Suprapubic skin (tissue), 4 donors: ENCODE measurements at places on chromosomes 2 and 18. TPM values are rescaled to one million over a fixed set of nuclear protein-coding genes. Genes with fewer than 3 reads are reported as not detected.

- H3K4me1 ChIP-seq = peaks cover 5% of the 10 kb centered on the region
- no peaks in the 10 kb centered on the region for H3K27me3 ChIP-seq
- H3K36me3 ChIP-seq = no peaks in the 10 kb centered on the region
- DNase-seq = no peak
- no peak overlapping the region for H3K4me3 ChIP-seq
Observed at GRCh38 chr2:233204286-233204936, 47.1 kb upstream of the ATG16L1 start.

- peaks cover 18% of the 10 kb centered on the region for H3K4me1 ChIP-seq
- no peak overlapping the region for H3K4me3 ChIP-seq
- H3K36me3 ChIP-seq = no peaks in the 10 kb centered on the region
- H3K27ac ChIP-seq = no peak overlapping the region
- DNase-seq = no peak
Observed at GRCh38 chr2:108553209-108553919, 19.1 kb downstream of the LIMS1 start.

DNA sequence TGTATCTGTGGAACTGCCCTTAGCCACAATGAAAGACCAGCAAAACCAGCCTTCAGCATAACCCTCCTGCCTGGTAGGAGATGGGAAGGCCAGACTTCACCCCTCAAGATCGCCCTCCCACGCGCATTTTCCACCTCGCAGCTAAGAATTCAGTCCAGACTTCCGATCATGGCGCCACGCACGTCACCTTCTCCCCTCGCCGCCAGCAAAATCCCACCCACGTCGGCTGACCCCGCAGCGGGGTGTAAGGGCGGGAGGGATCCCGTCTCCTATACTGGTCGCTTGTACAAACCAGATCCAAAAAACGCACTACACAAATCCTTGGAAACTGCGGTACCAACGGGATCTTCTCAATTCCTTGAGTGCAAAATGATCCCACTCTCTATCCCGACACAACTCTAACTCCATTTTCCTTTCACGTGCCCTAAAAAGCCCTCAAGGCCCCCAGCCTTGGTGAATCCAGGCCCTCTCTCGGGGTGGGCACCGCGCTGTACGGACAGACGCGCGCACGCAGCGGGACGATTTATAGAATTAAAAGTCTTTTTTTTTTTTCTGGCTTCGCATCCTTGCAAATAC is 1.0 kb upstream of the BMPR2 start:
- DNase-seq = peak; percentile 85
- peaks cover 30% of the 10 kb centered on the region for H3K4me1 ChIP-seq

Gene PKDCC
- total RNA-seq = 8.5 TPM

Gene GRHL1
- 127 TPM for total RNA-seq

DNA sequence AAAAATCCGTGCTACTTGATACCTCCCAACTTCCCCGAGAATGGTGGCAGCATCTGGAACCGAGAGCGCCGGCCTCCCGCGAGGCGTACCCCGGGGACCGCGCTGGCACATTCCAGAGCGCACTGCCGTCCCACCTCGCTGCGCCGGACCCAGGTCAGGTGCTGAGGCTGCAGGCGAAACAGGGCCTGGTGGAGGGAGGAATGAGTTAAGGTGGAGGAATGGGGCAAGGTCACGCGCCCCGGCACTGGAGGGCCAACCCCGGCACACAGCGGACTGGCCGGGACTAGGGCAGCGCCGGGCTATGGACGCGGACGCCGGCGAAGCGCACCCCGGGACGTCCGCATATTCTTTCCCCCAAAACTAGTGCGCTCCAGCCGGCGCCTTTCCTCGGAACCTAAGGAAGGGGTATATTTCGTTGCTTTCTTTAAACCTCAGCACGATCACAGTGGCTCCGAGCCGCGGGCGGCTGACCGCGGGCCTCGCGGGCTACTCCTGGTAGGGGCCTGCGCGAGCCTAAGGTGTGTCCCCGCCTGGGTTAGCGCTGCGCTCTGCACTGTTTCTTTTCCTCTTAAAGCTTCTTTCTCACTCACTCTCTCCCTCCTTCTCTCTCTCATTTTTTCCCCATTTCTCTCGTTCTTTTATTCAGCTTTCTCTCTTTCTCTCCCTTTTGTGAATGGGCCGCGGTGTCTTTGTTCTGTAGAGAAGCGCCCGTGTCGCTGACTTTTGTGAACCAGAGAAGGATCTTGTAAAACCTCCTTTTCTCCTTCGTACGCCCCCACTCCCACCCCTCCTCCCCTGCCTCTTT is 2.1 kb upstream of the OTX1 start:
- peaks cover 51% of the 10 kb centered on the region for H3K4me1 ChIP-seq
- peak overlapping the region; percentile 91 for H3K27ac ChIP-seq
- H3K36me3 ChIP-seq = peaks cover 6% of the 10 kb centered on the region
- peaks cover 69% of the 10 kb centered on the region for H3K27me3 ChIP-seq
- H3K4me3 ChIP-seq = peak overlapping the region; percentile 71

- H3K4me3 ChIP-seq = no peak overlapping the region
- DNase-seq = no peak
- no peak overlapping the region for H3K27ac ChIP-seq
- H3K4me1 ChIP-seq = peaks cover 8% of the 10 kb centered on the region
Observed at GRCh38 chr2:86783615-86784339, 6.9 kb downstream of the CD8A start.

DNA sequence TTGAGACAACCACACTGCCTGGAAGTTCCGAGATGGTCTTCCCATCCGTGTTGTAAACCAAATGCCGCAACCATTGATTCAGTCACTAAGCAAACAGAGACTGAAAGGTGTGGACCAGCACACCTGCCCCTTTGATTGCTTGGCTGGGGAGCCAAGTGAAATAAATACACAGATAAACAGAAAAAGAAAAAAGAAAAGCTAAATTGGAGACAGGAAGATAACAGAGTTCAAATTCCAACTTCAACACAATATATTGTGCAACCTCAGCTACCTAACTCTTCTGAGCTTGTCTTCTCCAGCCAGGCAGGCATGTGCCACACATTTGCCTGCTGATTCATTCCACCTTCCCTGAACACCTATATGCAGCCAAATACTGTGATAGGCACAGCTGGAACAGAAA is 110.9 kb downstream of the PID1 start:
- no peaks in the 10 kb centered on the region for H3K27me3 ChIP-seq
- H3K4me1 ChIP-seq = no peaks in the 10 kb centered on the region
- H3K27ac ChIP-seq = no peak overlapping the region

DNA sequence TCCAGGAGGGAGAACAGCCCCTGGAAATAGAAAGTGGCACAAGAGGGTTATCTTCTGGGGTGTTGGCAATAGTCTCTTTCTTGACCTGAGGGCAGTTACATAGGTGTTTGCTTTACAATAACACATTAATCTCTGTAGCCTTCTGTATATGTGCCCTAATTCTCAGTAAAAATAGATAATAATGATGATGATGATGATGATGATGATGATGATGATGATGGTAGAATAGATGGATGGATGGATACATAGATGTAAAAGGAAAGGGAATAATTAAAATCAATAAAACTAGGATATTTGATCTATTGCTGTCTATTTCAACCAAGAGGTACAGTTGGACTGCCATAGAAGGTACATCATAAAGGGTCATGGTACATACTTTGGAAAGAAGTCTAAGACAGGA is 177.7 kb upstream of the VWC2L start:
- H3K4me3 ChIP-seq = no peak overlapping the region
- no peaks in the 10 kb centered on the region for H3K27me3 ChIP-seq
- H3K27ac ChIP-seq = no peak overlapping the region
- no peaks in the 10 kb centered on the region for H3K4me1 ChIP-seq

Gene ATIC
- 49.8 TPM for total RNA-seq

Gene MBP
- 84.9 TPM for total RNA-seq

DNA sequence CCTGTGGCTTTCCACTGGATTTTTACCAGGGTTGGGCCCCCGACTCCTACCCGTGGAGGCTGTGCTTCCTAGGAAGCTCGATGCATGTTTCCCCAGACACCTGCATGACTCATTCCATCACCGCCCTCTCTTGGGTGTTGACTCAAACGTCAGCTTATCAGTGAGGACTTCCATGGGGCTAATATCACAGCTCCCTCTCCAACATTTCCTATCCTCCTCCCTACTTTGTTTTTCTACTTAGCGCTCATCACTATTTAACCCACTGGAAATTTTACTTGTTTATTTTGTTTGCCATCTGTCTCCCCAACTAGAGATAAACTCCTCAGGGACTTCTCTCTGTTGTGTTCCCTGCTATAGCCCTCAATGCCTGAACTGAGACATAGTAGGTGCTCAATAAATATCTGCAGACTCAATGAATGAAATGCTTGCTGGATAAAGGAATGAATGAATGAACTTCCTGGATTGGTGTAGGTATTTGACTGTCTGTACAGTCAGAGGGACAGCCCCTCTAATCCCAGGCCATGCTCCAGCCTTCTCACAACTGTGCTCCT is 89.7 kb upstream of the MSH2 start:
- H3K36me3 ChIP-seq = no peaks in the 10 kb centered on the region
- H3K4me1 ChIP-seq = peaks cover 40% of the 10 kb centered on the region
- H3K27ac ChIP-seq = peak overlapping the region; percentile 23

Gene ZNF513
- total RNA-seq = 16.7 TPM

DNA sequence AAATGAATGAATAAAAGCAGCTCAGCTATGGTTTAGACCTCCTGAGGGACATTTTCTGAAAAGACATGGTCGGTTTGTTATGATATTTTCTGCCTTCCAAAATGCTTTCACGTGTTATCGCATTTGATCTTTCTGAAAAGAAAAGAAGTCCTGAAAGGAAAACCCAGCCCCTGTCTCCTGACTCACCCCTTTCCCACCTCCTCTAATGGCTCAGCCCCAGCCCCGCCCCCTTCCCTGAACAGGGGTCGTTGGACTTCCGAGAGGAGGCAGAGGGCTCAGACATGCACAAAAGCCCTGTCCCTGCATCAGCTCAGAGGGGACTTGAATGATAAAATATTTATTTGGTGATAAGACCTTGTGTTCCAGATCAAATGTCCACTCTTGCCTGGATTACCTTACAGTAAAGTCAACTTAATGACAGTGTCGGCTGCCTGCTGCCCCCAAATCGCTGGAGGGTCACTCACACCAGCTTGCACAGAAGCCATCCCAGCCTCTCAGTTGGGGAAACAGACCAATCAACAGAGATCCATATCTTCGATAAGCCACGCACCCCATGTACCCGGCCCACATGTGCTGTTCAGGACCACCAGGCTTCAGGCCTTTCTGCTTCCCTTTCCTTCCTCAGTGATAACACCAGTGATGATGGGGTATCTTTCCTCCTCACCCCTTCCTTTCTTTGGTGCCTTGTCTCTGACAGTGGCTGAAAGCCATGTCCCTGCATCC is 69.6 kb downstream of the CLHC1 start:
- no peaks in the 10 kb centered on the region for H3K36me3 ChIP-seq
- DNase-seq = no peak
- peak overlapping the region; percentile 65 for H3K27ac ChIP-seq
- no peaks in the 10 kb centered on the region for H3K27me3 ChIP-seq
- peaks cover 73% of the 10 kb centered on the region for H3K4me1 ChIP-seq

DNA sequence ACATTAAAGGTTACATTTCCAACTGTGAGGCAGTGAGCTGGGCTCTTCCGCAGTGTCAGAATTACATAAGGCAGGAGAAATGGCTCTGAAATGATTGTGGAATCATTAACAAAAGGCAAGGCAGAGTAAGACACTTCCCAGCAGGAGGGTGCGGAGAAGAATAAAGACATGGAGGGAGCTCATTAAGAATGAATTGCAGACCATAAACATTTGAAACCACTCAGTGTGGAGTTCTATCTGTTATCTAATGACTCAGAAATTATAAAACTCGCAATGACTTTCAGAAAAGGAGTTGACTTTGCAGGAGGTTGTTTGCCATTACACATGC is 77.0 kb downstream of the SMIM21 start:
- H3K27ac ChIP-seq = no peak overlapping the region
- H3K4me3 ChIP-seq = no peak overlapping the region
- no peaks in the 10 kb centered on the region for H3K27me3 ChIP-seq
- no peaks in the 10 kb centered on the region for H3K4me1 ChIP-seq
- H3K36me3 ChIP-seq = no peaks in the 10 kb centered on the region
- no peak for DNase-seq

- no peaks in the 10 kb centered on the region for H3K27me3 ChIP-seq
- H3K36me3 ChIP-seq = peaks cover 27% of the 10 kb centered on the region
- no peak overlapping the region for H3K4me3 ChIP-seq
- H3K4me1 ChIP-seq = peaks cover 57% of the 10 kb centered on the region
Observed at GRCh38 chr2:46989491-46990230, 74.1 kb upstream of the MCFD2 start.

DNA sequence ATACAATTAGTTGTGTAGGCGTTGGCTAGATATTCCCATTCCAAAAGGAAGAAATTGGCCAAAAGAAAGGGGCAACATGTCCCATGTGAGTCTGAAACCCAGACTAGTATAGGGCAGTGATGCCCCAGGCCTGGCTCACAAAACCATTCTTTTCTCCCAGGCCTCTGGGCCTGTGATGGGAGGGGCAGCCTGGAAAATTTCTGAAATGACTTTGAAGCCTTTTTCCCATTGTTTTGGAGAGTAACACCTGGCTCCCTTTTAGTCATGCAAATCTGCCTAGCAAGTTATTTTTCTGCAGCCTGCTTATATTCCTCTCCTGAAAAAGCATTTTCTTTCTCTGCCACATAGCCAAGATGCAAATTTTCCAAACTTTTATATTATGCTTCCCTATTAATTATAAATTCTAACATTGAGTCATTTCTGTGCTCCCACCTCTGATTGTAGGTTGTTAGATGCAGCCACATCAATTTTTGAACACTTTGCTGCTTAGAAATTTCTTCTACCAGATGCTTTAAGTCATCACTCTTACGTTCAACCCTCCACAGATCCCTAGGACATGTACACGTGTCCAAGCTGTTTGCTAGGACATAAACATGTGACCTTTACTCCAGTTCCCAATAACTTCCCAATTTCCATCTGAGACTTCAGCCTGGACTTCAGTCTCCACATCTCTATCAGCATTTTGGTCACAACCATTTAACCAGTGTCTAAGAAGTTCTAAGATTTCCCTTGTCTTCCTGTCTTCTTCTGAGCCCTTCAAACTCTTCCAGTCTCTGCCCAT is 76.1 kb upstream of the MC4R start:
- no peak for DNase-seq
- no peaks in the 10 kb centered on the region for H3K36me3 ChIP-seq
- no peak overlapping the region for H3K4me3 ChIP-seq
- H3K27me3 ChIP-seq = no peaks in the 10 kb centered on the region
- no peaks in the 10 kb centered on the region for H3K4me1 ChIP-seq

Gene FAM161A
- total RNA-seq = 1.1 TPM

GRCh38 chr2:127609031-127609751 is 36.8 kb upstream of the GPR17 start:
- H3K4me1 ChIP-seq = no peaks in the 10 kb centered on the region
- no peak overlapping the region for H3K27ac ChIP-seq
- DNase-seq = peak; percentile 58
- H3K36me3 ChIP-seq = no peaks in the 10 kb centered on the region
- H3K4me3 ChIP-seq = no peak overlapping the region

- no peak for DNase-seq
- peaks cover 80% of the 10 kb centered on the region for H3K36me3 ChIP-seq
- no peak overlapping the region for H3K27ac ChIP-seq
- H3K4me1 ChIP-seq = no peaks in the 10 kb centered on the region
- H3K27me3 ChIP-seq = no peaks in the 10 kb centered on the region
Observed at GRCh38 chr2:101265893-101266499, 13.3 kb downstream of the CNOT11 start.
